Neural progenitor cell (in vitro differentiated cells): ENCODE measurements at places on chromosomes 2 and 18.
A peak's percentile ranks its signal among the peaks of the same experiment; 100 is the strongest.

DNA sequence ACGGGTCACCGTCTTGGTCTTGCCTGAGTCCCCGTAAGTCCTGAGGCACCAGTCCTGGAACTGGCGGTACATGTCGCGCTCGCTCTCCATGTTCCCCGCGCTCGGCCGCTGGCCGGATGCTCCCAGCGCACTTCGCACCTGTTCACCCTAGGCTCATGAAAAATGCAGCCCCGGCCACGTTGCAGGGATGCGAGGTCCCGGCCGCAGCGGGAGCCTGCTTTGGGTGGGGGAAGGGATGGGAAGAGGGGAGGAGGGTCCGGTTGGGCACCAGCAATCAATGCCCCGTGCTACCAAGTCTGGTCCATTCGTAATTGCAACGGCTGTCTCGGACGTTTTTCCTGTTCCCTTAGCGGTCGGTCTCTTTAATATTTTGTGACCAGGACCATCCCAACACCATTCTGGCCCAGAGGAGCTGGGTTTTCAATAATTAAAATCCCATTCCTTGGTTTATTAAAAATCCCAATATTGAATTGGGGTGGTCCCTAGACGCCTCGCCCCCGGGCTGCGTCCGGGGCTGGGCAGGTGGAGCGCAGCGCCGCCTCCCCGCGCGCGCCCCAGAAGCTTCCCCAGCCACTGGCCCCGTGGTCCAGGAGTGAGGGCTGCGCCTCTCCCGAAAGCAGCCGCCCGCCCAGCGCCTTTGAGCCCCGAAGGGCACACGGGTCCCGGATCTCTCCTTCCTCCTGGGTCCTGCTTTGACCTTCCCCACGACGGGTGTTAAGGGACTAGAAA, 1.4 kb downstream of the NOL4 start:
- peak; percentile 65 for DNase-seq

- DNase-seq = no peak
Observed at GRCh38 chr2:157192445-157193423, 64.8 kb upstream of the GALNT5 start.

DNA sequence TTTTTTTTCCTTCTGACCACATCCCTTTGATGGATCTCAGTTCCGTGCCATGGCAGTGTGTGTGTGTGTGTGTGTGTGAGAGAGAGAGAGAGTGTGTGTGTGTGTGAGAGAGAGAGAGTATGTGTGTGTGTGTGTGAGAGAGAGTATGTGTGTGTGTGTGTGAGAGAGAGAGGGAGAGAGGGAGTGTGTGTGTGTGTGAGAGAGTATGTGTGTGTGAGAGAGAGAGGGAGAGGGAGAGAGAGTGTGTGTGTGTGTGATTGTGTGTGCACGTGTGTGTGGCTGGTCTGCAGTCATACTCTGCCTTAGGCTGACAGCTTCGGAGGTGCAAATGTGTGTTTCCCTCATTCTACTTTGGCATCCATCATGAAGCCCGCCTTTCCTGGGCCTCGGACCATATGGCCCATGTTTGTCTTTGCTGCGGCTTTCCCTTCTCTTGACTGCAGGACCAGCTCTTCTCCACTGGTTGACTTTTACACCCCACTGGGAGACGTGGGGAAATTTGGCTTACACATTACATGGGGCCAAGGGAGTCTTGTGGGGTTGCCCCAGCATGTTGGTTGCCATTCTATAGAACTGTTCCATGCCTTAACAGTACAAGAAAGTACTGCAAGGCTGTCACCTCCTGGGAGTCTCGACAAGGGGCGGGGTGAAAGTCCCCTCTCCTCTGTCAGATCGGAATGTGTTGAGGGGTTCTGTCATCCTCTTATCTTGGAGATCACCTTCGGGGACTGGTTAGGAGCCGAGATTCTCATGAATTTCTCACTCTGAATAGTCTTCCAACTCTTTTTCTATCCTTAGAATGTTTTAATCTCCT, 21.6 kb downstream of the TSN start:
- no peak for DNase-seq

DNA sequence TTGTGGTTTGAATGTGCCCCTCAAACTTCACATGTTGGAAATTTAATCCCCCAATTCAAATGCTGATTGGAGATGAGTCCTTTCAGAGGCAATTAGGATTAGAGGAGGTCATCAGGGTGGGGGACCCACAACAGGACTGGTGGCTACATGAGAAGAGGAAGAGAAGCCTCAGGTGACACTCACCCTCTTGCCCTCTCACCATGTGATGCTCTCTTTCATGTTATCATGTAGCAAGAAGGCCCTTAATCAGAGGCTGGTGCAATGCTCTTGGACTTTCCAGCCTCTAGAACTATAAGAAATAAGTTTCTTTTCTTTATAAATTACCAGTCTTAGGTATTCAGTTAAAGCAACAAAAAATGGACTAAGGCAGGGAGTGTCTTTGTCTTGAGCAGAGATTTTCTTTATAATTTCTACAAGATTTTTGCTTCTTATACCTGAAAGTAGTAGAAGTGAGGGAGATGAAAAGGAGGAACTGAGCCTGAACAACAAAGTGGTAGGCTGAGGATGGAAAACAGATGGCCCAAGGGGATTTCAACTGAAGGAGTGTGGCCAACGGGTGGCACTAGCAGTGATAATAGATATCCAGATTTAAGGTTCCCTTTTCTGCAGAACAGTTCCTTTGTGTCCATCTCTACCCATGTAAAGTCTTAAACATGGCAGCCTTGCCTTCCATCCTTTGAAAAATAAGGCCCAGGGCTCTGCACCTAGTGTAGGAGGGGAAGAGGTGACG, 49.2 kb upstream of the TGIF1 start:
- DNase-seq = no peak

DNA sequence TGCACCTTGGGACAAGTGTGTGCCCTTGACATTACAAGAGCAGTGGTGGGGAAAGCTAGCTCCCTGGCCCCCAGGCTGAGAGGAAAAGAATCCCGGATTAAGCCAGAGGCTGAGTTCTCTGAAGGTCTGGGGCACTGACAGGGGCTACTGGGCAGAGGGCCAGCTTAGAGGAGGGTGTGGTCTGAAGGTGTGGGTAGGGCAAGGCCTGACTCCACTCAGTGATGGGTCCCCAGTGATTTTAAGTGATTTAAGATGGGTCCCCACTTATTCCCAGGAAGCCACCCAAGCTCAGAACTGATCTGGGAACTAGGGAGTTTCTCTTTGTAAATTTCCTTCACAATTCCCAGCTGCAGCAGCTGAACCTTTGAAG, 8.8 kb downstream of the TMEM37 start:
- no peak for DNase-seq

DNA sequence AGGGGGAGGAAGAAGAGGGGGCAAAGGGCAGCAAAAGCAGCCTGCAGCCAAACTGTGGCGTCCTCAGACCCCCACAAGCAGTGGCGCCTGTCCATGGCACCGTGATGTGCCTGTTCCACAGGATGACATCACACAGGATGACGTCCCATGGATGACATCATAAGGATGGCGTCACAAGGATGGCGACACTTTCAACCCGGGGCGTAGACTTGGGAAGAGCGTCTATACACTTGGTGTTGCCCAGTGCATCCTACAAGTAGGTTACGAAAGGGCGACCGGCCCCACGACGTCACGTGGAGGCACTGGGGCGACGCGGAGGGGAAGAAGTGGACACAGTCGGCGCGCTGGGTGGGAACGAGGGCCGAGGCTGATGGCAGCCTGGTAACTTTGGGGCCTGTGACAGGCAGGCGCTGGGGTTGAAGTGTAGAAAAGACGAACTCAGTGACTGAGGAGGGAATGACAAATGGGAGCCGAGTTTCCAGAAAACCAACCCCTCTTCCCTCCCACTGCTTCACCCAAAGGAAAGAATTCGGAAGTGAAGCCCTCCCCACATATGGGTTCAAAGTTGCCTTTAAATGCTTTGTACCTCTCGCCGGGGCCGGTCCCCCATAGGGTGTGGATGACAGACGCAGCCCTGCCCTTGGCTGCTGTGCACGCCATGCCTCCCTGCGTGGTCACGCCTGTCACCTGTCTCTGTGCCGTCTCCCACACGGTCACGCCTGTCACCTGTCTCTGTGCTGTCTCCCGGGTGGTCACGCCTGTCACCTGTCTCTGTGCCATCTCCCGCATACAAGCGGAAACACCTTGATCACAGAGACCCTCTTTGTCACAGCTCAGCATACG, 13.4 kb upstream of the KCNG2 start:
- DNase-seq = no peak

- no peak for DNase-seq
Observed at GRCh38 chr2:220064111-220065030, 436.9 kb downstream of the SLC4A3 start.

- DNase-seq = peak; percentile 19
Observed at GRCh38 chr18:65257149-65257548, 493.7 kb upstream of the CDH7 start.

DNA sequence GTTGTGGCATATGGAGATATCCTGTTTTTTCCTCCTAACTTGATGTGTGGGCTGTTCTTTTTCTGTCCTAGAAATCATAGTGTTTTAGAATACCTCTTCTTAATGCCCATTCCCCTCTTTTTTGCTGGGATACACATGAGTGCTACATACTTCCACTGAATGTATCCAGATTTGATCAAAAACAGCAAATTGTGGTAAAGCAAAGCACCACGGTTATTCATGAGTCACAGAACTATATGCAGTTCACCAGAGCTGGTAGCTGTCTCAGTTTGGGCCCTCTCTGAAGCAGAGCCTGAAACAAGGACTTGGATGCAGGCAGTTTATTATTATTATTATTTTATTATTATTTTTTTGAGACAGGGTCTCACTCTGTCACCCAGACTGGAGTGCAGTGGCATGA, 69.9 kb upstream of the CTLA4 start:
- DNase-seq = no peak

GRCh38 chr2:131520526-131520925, 7.2 kb upstream of the CCDC74A start:
- DNase-seq = no peak

DNA sequence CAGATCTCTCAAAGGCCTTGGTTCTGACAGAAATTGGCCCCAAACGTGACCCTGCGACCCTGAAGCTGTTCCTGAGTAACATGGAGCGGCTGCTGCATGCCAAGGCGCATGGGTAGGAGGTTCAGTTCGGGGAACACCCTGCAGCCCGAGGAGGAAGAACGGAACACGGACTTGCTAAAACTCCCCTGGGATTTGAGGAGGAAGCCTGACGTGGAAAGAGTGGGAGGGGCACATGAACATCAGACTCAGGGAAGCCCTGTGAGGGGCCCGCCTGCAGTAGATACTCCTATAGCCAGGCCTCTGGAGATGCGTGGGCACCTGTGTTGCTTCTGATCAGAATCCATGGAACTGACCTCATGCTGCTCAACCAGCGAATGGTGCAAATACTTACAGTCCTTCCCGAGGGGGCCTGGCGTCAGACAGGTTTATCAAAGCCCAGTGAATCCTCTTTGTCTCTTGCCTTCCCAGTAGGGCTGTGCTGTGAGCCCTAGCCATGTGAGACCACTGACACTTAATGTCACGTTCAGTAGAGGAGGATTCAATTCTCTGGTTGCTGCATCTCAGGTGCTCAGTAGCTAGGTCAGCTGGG, 46.8 kb downstream of the IMPA2 start:
- DNase-seq = no peak

DNA sequence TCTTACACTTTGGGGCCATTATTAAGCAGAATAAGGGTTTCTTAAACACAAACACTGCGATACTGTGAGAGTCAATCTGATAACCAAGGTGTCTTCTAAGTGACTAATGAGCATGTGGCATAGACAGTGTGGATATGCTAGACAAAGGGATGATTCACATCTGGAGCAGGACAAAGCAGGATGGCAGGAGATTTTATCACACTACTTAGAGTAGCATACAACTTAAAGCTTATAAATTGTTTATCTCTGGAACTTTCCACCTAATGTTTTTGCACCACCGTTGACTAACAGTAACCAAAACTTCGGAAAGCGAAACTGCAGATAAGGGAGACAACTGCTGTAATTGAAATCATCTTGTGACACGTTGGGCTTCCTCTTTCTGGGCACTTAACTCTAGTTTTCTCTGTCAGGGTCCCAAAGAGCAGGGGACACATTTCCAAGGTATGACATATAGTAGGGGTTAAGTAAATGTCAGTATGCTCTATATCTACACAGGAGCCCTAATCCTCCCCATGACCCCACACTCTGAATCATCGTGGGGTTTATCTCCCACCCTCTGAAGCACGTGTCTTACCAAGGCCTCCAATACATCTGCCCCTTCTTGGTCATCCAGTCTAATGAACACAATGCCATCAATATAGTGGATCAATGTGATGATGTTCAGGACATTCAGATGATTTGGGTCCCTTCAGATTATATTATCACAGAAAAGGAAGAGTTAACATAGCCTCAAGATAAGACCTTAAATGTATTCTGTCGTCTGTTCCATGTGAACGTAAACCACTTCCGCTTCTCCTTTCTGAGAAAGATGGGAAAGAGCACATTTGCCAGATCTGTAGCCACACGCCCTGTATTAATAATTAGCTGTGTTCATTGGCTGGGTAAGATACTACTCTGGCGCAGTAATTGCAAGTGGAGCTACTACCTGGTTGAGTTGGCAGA, 78.7 kb downstream of the FTCDNL1 start:
- no peak for DNase-seq

GRCh38 chr2:102110171-102110570, 32.4 kb upstream of the IL1R1 start:
- DNase-seq = no peak

DNA sequence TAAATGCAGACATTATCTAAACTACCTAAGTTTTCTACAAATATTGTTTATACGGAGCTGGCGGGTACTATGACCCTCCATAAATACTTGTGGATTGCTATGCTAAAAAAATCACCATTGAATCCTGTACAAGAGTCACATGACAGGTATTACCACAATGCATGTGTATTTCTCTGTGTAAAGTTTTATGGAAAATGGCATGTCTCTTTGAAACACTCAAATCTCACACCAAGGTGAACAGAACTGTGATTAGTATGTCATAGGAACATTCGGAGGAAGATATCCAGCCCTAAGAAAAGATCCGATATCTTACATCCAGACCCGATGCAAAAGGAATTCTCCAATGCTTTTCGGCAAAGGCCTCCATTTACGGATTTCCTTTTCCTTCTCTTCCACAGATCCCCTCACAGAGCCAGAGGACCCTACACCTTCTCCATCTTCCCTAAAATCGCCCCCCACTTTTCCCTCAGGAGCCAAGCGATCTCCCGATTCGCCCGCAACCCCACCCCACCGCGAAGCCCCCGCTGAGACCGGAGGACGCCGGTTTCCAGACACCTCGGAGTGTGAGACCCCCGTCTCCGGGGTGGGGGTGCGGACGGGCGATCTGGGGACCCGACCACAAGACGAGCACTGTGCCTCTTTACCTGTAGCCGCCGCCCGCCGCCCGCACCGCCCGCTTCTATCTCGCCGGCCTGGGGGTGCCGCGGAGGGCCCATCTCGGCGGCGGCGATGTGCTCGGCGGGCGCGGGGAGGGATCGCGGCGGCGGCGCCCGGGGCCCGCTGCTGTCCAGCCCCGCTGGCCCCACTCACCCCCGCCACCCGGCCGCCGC, 1.2 kb downstream of the SAP130 start:
- DNase-seq = no peak
